ENCODE measurements at places on chromosomes 2 and 18.

GRCh38 chr2:11157296-11157695, 2.0 kb downstream of the SLC66A3 start:
- DNase-seq: no peak

GRCh38 chr2:112140899-112141625, 2.9 kb downstream of the FBLN7 start:
- no peak for DNase-seq

DNA sequence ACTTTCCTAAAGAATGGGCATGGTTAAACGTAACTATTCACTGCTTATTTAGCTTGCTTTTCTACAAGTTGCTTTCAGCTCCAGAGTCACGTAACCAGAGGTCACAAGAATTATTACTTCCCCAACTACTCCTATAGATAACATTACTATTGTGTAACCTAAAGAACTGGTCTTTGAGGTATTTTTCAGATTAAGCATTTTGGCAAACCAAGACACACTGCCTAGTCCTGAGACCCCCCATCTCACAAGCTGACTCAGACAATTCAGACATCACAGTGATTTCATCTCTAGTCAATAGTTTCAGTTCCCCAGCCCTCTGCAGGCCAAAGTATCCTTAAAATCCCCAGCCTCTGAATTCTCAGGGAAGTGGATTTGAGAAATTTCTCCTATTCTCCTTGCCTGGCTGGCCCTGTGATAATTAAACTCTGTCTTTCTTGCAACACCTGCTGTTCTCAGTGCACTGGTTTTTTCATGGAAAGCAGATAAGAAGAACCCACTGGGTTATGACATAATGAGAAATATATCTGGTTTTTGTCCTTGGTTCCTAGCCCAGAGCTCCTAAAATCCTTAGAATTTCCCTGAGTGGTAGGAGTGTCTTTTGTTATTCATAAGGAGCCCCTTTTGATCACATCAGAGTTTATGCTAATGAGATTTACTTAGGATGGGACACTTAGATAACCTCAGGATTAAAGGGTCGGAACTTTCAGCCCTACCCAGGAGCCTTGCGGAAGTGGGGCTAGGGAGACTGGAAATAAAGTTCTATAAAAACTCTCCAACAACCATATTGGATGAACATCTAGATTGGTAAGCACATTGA, 1310.8 kb upstream of the CHAC2 start:
- DNase-seq: no peak

DNA sequence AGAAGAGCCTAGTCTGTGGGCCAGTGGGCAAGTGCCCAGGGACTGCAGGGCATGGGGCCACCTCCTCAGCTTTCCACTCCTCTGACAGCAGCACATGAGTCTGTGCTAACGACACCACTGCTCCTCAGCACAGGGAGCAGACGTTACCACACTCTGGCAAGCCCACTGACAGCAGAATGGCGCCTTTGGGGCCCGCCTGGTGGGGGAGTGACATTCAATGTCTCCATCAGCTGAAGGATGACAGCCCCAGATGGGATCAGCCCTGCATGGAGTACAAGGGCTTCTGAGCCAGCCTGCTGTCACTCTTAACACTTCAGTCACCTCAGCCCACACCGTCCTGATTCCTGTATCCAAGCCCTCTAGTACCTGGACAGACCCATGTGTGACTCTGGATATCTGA, 149.4 kb upstream of the SMAD2 start:
- DNase-seq: no peak

DNA sequence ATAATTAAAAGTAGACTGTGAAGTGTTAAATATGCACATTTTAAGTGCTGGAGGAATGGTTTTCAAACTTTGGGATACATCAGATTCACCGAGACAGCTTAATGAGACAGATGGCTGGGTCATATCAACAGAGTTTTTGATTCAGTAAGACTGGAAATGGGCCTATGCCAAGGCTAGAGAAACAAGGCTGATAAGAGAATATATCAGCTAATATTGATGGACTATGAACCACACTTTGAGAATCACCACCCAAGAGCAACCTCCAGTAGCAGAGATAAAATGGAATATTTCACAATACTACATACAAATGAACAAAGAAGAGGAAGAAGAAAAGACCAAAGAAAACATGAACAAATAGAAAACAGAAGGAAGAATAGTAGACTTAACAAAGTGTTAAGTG, 450.2 kb upstream of the KLHL29 start:
- no peak for DNase-seq

DNA sequence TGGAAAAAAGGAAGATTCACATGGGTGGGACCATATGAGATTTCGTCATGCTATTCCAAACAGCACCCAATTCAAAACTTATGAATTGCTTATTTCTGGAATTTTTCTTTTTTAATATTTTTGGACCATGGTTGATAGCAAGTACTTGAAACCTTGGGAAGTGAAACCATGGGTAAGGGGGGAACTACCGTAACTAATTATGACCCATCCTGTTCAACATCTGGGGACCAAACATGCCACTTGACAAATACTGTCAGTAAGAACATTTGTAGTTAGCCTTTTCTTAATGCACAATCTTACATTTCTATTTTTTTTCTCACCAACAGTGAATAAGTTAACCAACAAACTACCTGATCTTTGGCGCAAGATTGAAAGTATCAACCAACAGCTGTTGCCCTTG, 105.7 kb upstream of the TTC39C start:
- no peak for DNase-seq

DNA sequence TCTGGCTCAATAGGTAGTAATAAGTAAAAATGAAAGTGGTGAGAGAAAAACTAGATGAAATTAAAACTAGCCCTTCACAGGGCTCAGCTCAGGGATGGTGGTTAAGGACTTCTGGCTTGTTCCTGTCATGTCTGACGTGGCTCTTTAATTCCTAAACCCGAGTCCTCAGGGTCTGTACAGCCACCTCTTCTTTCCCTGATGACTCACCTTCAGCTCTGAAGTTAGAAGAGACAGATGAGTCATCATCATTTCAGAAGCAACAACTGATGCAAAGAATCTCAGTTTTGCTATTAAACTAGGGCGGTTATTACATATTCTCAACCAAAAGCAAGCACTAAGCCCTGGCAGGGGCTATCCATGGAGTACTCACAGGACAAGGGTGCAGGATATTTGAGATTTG, 24.0 kb upstream of the ITGB6 start:
- DNase-seq: peak; percentile 98

- DNase-seq: no peak
These were observed 44.8 kb downstream of the VIT start for GRCh38 chr2:36741188-36741837.

DNA sequence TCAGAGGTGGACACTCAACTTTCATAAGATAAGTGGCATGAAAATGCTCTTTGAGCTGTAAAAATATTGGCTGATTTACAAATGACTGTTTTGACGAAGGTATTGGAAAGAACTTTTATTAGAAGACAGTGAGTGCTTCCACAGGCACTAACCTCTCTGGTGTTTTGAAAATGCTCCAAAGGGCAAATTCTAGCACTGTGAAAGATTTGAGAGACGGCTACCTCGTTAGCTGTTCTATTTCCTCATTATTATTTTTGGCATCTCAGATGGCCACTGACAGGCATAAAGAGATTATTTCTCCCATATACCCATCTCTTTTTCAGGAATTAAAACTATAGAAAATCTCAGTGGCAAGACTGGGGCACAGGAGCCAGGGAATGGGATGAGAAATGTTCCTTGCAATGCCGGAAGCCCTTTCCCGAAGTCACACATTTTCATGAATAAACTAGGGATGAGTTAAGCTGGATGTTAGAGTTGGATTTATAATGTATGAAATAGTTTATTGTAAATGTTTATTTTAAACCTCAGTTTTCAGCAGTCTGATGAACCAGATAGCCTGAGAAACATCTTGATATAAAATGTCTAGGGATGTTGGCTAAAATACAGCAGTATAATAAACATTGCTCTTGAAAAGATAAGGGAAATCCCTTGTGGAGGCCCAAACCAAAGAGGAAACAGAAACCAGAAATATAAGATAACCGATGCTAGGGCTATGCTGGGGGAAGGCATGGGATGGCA, 175.7 kb downstream of the ASB1 start:
- DNase-seq: no peak

DNA sequence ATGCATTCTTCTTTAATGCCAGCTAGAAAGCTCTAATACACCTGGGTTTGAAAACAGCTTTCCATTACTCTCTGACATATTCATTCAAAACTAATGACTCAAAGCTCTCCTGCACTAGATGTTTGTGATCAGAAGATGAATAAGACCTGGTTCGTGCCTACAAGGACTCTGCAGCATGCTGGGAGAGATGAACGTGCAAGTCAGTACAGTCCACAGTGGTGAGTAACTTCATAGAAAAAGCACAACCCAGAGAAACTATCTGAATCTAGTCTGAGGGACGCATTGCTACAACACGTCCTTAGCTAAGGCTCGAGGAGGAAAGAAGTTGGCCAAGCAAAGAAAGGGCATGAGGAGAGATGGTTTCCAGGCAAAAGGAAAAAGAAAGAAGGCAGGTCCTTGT, 234.3 kb downstream of the OSR1 start:
- peak; percentile 88 for DNase-seq
